ENCODE measurements at places on chromosomes 5 and 9.

DNA sequence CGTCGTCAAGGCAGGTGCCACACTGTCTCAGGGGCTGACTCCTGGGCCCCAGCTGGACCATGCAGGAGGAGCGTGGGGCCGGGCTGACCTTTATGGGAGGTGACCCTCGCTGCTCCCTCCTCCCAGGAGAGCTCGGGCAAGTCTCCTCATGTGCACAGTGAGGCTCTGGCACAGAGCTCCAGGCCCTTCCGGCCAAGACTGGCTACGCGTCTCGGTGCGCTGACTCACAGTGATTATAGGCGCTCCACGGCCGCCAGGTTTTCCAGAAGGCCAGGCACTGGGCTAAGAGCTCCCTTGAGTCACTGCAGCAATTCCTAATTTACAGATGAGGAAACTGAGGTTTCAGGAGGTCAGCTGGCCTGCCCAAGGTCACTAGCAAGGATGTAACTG, 47.4 kb downstream of the VAV2 start:
- no peak for DNase-seq

- no peak for DNase-seq
Measured at GRCh38 chr9:124477648-124478285, 27.5 kb downstream of the ADGRD2 start.

DNA sequence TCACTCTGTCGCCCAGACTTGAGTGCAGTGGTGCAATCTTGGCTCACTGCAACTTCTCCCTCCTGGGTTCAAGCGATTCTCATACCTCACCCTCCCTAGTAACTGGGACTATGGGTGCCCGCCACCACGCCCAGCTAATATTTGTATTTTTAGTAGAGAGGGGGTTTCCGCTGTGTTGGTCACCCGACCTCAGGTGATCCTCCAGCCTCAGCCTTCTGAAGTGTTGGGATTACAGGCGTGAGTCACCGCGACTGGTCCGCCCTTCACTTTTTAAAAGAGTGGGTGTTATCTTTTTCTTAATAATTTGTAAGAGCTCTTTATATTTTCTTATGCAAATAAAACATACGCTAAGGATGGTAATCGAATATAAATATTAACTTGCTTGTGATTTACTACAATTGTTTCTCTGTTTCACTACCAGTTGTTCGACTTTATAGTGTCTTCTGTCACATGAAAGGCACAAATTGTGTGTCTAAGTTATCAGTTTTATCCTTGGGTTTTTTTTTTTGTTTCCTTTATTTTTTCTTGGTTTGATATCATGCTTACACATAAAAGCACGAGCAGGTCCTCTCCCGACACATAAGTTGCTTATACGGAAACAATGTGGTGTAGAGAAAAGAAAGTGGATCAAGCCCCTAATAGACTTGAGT, 1.9 kb upstream of the GPBP1 start:
- no peak for DNase-seq

GRCh38 chr5:172724242-172725183, 46.5 kb downstream of the DUSP1 start:
- DNase-seq = no peak

All from CD4-positive, alpha-beta memory T cell (primary cell).